ENCODE measurements at places on chromosomes 3 and 15. TPM values are rescaled to one million over a fixed set of nuclear protein-coding genes. Genes with fewer than 3 reads are reported as not detected.
A peak's percentile ranks its signal among the peaks of the same experiment; 100 is the strongest.

DNA sequence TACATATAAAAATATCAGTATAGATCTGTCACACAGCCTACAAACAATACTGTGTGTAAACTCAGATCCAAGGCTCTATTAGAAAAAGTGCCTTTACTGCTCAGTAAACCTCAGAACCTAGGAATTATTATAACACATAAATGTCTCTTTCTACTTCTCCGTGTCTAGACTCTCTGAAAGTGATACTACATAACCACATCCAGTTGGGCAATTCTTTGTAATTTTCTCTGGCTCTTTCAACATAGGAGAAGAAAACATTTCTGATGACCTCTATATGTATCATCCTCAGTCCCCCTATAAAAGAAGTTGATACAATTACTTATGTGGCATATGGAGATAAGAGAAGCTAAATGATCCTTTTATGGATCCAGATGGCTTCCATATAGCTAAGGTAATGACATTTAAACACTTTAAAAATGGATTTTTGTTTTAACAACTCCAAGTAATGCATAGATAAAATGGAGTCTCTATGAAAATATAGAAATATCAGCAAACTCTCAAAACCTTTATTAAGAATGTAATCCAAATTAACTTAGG, 104.5 kb downstream of the LSAMP start:
- DNase-seq: no peak
- no peak overlapping the region for H3K4me3 ChIP-seq
- no peaks in the 10 kb centered on the region for H3K27me3 ChIP-seq
- H3K36me3 ChIP-seq: no peaks in the 10 kb centered on the region
- no peak overlapping the region for H3K27ac ChIP-seq

DNA sequence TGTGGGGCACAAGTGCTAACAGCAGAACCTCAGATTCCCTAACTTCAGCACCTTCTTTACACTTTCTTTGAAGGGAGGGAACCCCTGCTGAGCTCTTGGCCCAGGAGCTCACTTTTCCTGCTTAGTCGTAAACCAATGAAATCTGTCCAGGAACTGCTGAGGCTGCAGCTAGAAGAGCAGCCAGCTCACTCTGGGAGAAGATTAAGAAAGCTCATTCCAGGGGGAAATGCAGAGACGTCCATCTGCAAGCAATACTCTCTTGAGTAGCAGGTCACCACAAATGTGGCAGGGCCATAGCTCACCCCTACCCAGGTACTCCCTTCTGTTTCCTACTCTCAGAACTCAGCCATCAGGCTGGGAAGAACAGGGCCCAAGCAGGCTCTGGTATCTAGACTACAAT, 103.3 kb downstream of the WDR76 start:
- H3K36me3 ChIP-seq: no peaks in the 10 kb centered on the region
- H3K4me1 ChIP-seq: no peaks in the 10 kb centered on the region
- H3K27me3 ChIP-seq: no peaks in the 10 kb centered on the region
- DNase-seq: no peak
- no peak overlapping the region for H3K27ac ChIP-seq

- H3K4me1 ChIP-seq: no peaks in the 10 kb centered on the region
- H3K27me3 ChIP-seq: peaks cover 40% of the 10 kb centered on the region
- no peaks in the 10 kb centered on the region for H3K36me3 ChIP-seq
- H3K4me3 ChIP-seq: no peak overlapping the region
- H3K27ac ChIP-seq: no peak overlapping the region
Measured at GRCh38 chr3:129002573-129003569, 1.8 kb downstream of the EFCC1 start.

DNA sequence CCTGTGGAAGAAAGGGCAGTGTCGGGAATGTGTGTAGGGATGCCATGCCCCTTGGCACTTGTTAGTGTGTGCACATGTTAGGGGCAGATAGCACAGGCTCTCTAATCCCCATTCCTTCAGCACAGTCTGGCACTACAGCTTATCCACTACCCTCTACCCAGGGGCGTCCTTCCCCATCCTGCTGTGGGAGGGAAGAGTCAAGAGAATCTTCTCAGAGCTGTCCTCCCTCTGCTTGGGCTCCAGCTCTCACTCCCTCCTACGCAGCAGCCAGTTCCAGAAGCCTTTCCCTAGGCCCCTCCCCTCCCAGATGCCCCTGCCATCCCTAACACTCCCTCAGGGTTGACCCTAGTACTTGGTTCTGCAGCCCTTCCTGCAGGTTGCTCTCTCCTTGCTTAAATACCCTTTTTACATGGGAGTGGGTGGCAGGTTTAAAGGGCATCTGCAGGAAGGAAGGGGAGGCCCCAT, 815 bp upstream of the GRM2 start:
- H3K36me3 ChIP-seq: peaks cover 14% of the 10 kb centered on the region
- H3K4me3 ChIP-seq: no peak overlapping the region

DNA sequence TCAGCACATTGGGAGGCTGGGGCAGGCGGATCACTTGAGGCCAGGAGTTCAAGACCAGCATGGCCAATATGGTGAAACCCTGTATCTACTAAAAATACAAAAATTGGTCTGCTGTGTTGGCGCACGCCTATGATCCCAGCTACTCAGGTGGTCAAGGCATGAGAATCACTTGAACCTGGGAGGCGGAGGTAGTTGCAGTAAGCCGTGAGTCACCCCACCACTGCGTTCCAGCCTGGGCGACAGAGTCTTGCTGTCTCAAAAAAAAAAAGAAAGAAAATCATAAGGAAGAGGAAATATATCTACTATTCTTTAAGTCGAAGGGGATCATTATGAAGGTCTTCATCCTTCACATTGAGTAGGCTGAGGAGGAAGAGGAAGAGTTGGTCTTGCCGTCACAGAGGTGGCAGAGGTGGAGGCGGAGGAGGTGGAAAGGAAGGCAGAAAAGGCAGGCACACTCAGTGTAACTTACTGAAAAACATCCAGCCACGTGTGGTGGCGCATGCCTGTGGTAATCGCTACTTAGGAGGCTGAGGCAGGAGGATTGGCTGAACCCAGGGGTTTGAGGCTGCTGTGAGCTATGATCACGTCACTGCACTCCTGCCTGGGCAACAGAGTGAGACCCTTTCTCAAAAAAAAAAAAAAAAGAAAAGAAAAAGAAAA, 14.2 kb downstream of the CSK start:
- no peaks in the 10 kb centered on the region for H3K27me3 ChIP-seq
- H3K4me3 ChIP-seq: no peak overlapping the region
- peaks cover 8% of the 10 kb centered on the region for H3K4me1 ChIP-seq
- no peaks in the 10 kb centered on the region for H3K36me3 ChIP-seq
- H3K27ac ChIP-seq: no peak overlapping the region
- no peak for DNase-seq

- H3K36me3 ChIP-seq: no peaks in the 10 kb centered on the region
- no peak overlapping the region for H3K27ac ChIP-seq
- H3K4me3 ChIP-seq: no peak overlapping the region
Measured at GRCh38 chr15:27670486-27671209, 428.5 kb downstream of the OCA2 start.

- DNase-seq: no peak
- no peaks in the 10 kb centered on the region for H3K27me3 ChIP-seq
- no peak overlapping the region for H3K4me3 ChIP-seq
- H3K36me3 ChIP-seq: no peaks in the 10 kb centered on the region
Measured at GRCh38 chr3:30945291-30945690, 50.8 kb upstream of the GADL1 start.

DNA sequence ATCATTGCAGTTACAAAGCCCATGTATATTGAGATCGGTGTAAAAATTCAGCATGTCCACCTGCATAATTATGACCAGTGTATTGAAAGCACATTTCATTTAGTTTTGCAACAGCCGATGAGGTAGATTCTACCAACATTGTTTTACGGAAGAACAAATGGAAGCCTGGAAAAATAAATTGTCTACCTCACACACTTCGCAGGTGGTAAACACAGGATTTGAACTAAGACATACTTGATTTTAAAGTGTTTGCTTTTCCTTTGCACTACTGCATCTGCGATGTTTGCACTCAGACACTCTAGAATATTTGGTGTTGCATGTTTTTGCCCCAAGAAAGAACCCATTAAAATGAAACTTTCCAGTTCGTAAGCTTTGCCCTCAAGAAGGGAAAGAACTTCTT, 148.4 kb downstream of the PGPEP1L start:
- peak overlapping the region; percentile 30 for H3K27ac ChIP-seq
- no peak overlapping the region for H3K4me3 ChIP-seq
- no peak for DNase-seq
- H3K4me1 ChIP-seq: peaks cover 45% of the 10 kb centered on the region
- H3K36me3 ChIP-seq: no peaks in the 10 kb centered on the region
- H3K27me3 ChIP-seq: no peaks in the 10 kb centered on the region

GRCh38 chr15:23854203-23854911, 167.3 kb upstream of the NDN start:
- H3K27me3 ChIP-seq: no peaks in the 10 kb centered on the region
- H3K4me1 ChIP-seq: no peaks in the 10 kb centered on the region
- H3K27ac ChIP-seq: no peak overlapping the region
- no peaks in the 10 kb centered on the region for H3K36me3 ChIP-seq
- no peak for DNase-seq

DNA sequence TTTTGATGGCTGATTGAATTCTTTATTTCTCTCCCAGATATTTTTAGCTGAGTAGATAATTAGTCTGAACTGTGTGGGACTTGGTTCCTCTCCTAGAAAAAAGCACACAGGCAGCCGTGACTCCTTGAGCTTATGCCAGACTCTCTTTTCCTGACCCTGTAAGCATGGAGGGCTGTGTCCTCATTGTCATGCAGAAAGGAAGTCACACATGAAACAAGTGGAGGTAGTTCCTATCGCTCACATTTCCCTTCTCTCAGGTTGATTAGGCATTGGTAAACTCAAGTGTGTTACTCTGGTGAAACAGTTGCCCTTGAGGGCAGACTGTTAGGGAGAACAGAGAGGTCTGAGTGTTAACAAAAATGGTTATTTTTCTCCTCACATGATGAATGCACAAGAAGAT, 6.3 kb upstream of the RTP4 start:
- no peak overlapping the region for H3K27ac ChIP-seq
- H3K36me3 ChIP-seq: no peaks in the 10 kb centered on the region
- no peaks in the 10 kb centered on the region for H3K4me1 ChIP-seq
- DNase-seq: no peak
- no peak overlapping the region for H3K4me3 ChIP-seq

DNA sequence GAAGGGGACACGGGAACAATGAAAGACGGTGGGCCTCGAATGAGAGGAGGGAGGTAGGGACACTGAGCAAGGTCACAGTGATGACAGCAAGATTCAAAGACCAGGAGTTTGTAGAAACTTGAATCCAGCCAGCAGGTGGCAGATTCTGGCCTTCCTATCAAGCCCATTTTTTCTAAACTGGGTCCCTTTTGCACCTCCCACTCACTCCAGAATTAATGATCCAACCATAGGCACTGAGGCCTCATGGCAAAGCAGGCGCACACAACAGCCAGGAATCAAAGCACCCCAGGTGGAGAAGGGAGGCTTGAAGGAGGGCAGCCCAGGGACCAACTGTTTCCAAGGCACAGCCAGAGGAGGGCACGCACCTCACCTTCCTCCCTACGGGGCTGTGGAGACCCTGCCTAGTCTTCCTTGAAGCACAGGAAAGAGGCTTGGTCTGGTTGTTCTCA, 90.2 kb downstream of the ANP32A start:
- no peak overlapping the region for H3K27ac ChIP-seq
- no peak overlapping the region for H3K4me3 ChIP-seq
- H3K4me1 ChIP-seq: peaks cover 5% of the 10 kb centered on the region
- no peaks in the 10 kb centered on the region for H3K36me3 ChIP-seq
- peak; percentile 40 for DNase-seq

GRCh38 chr3:140336465-140336864, 341.4 kb upstream of the TRIM42 start:
- H3K4me1 ChIP-seq: no peaks in the 10 kb centered on the region
- H3K4me3 ChIP-seq: no peak overlapping the region
- no peak for DNase-seq

DNA sequence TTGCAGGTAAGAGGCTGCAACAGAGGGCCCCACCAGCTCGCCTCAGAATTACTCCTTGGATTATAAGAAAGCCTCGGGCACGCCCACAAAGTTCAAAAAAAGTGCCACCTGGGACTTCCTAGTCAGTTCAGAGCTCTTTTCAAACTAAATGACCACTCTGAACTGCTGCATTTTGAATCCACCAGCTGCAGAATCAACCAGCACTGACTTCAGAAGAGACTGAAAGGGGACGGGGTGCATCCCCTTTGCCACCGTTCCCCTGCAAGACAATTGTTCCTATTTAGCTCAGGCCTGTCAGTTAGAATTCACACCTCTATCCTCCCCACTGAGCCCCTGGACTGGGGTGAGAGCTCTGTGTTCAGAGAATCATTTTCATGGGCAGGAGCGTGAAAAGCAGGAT, 181.4 kb upstream of the GADL1 start:
- no peaks in the 10 kb centered on the region for H3K27me3 ChIP-seq
- no peak for DNase-seq
- no peaks in the 10 kb centered on the region for H3K36me3 ChIP-seq
- no peak overlapping the region for H3K27ac ChIP-seq

DNA sequence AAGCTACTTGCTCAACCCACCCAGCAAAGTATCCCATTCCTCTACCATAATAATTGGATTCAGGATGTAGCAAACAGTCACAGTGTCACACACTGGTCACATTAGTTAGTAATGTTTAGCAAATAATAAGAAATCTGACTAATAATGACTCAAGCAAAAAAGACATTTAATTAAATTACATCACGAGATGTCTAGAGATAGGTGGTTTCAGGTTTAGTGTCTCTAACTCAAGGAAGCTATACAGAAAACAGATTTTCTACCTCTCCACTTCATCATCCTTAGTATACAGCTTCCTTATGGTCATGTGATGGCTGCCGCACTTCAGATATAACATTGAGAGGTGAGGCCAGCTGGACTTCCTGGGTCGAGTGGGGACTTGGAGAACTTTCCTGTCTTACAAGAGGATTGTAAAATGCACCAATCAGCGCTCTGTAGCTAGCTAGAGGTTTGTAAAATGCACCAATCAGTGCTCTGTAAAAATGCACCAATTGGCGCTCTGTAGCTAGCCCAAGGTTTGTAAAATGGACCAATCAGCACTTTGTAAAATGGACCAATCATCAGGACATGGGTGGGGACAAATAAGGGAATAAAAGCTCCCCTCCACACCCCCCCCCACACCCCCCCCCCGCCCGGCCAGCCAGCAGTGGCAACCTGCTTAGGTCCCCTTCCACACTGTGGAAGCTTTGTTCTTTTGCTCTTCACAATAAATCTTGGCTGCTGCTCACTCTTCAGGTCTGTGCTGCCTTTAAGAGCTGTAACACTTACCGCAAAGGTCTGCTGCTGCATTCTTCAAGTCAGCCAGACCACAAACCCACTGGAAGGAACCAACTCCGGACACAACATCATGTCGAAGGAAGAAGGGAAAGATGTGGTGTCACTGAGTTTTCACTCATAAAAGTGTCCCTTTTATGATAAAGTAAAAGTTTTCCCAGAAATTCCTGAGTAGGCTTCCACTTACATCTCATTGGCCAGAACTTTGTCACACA, 24.9 kb upstream of the ARPIN start:
- H3K4me3 ChIP-seq: no peak overlapping the region
- no peak for DNase-seq
- no peaks in the 10 kb centered on the region for H3K36me3 ChIP-seq
- no peak overlapping the region for H3K27ac ChIP-seq
- no peaks in the 10 kb centered on the region for H3K27me3 ChIP-seq

- H3K27ac ChIP-seq: no peak overlapping the region
- H3K4me3 ChIP-seq: no peak overlapping the region
- DNase-seq: no peak
- H3K27me3 ChIP-seq: no peaks in the 10 kb centered on the region
- H3K36me3 ChIP-seq: no peaks in the 10 kb centered on the region
Measured at GRCh38 chr3:105315815-105316214, 50.9 kb upstream of the ALCAM start.

GRCh38 chr15:101198800-101199199, 53.0 kb downstream of the CHSY1 start:
- no peak overlapping the region for H3K4me3 ChIP-seq
- peak overlapping the region; percentile 90 for H3K27ac ChIP-seq
- peaks cover 91% of the 10 kb centered on the region for H3K4me1 ChIP-seq
- no peaks in the 10 kb centered on the region for H3K27me3 ChIP-seq

The SLC9C1 gene
- total RNA-seq: not detected

The ARPIN gene
- 5.6 TPM for total RNA-seq

The ZBTB11 gene
- 20.0 TPM for total RNA-seq

The HEMK1 gene
- 24.7 TPM for total RNA-seq

The DNAH1 gene
- total RNA-seq: 10.4 TPM
